ENCODE measurements at places on chromosomes 5 and 9.

DNA sequence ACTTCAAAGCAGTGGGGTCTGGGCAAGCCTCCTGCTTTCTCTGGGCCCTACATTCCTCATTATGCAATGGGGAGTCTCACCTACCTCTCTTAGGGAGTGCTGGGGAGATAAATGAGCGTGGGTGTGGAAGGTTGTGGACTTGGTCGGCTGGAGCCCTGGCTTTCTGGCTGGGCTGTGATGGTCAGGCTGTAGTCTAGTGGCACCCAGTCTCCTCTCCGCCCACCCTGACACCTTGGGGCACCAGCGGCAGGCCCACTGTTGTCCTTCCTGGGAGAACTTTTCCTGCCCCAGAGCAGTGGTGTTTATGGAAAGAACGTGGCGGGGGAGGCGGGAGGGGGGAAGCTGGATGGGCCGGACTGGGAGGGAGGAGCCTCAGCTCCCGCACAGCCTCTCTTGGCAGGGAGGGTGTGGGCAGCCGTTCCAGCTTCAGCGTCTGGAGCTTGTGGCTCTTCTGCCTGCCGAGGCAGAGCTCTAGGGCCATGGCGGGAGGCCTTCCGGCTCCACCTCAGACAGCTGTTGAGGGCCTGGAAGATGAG lies 4.1 kb downstream of the PTGS1 start:
- DNase-seq, result no peak

- no peak for DNase-seq
Measured at GRCh38 chr5:65062469-65063083, 293.8 kb downstream of the CWC27 start.

- DNase-seq, result no peak
Measured at GRCh38 chr5:170546282-170546681, 42.5 kb downstream of the KCNIP1 start.

DNA sequence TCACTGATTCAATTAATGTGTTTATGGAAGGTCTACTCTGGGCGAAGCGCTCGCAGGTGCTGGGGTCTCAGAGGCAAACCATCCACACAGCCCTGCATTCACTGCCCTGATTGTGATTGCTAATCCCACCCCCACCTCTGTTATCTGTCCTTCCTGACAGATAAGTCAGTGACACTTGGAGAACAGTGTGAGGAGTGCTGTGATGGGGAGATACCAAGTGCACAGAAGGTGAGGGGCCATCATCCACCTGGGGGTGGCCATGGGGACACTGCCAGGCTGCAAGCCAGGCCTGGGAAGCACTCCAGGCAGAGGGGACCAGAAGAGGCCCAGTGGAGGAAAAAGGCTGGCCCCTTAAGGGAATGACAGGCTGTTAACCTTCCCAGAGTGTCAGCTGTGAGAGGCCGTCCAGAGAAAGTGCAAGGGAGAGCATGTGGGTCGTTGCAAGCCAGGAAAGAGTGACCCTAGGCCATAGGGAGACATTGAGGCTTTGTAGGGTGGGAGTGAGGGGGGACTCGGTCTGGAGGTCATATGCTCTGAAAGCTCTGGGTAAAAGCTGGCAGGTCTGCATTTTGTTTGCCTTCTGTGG lies 18.0 kb downstream of the IL9 start:
- DNase-seq, result no peak

DNA sequence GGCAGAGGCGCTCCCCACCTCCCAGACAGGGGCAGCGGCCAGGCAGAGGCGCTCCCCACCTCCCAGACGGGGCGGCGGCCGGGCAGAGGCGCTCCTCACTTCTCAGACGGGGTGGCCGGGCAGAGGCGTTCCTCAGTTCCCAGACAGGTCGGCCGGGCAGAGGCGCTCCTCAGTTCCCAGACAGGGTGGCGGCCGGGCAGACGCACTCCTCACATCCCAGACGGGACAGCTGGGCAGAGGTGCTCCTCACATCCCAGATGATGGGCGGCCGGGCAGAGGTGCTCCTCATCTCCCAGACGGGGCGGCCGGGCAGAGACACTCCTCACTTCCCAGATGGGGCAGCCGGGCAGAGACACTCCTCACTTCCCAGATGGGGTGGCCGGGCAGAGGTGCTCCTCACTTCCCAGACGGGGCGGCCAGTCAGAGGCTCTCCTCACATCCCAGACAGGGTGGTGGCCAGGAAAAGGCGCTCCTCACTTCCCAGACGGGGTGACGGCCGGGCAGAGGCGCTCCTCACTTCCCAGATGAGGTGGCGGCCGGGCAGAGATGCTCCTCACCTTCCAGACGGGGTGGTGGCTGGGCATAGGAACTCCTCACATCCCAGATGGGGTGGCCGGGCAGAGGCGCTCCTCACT lies 75.1 kb downstream of the CARTPT start:
- DNase-seq, result no peak

DNA sequence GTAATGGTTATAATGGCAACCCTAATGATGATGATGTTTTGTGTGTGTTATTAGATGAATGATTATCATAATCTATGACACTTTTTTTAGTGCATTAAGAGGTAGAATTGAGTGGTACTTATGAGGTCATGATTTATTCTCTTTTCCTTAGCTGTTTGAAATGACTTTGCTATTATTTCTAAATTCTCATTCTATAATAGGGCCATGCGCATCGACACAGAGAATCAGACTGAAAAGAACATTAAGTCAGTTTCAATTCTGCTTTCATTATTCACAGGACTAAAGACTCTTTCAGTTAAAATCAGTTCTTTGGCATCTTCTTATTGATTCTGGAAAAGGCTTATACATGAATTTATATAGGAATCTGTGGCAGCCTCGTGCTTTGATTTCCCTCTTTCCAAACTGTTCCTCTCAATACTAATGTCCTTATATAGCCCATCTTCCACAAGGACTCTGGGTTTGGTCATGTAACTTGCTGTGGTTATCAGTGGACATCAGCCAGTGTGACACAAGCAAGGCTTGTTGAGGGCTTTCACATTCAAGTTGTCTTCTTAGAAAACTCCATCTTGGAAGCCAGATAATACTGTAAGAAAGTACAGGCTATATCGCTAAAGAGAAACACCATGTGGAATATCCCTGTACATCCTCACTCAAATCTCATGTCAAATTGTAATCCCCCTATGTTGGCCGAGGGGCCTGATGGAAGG lies 140.3 kb upstream of the CHD1 start:
- DNase-seq, result no peak

GRCh38 chr5:17477043-17477442 lies 21.0 kb upstream of the TAF11L2 start:
- DNase-seq, result no peak

GRCh38 chr5:107671742-107672210 lies 1.0 kb upstream of the EFNA5 start:
- no peak for DNase-seq

GRCh38 chr5:67214707-67215447 lies 18.3 kb upstream of the CD180 start:
- no peak for DNase-seq

- no peak for DNase-seq
Measured at GRCh38 chr5:135467051-135467625, 15.0 kb upstream of the TIFAB start.

DNA sequence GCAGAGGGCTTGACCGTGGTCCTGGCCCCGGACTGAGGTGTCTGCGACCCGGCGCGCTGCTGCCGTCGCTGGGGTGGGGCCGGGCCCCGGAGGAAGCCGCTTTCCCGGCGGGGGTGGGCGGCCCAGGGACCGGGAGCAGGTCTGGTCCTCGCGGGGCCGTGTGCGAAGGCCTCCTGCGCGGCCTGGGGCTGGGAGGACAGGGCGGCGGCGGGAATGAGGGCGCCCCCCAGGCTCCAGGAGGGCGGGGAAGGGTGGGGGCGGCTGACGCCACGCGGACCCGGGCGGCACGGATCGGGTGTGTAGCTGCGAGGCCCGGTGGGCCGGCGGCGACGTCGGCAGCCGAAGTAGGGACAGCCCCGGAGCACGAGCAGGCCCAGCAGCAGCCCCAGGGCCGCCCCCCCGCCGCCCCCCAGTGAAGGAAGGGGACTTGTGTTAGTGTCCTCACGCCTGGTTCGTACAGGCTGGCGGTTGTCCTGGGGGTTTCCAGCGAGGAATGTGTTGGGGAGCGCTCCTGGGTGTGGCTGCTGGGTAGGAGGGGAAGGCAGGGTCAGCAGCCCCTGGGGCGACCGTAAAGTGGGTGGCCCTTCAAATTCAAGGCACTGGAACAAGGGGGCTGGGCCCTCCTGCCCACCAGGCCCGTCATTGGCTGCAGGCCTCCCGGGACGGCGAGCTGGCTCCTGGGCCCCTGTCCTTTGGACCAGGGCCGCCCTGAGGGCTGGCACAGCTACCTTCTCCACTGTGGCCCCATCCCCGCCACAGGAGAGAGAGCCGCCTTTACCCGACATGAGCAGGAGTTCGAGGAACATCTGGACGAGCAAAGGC lies 597 bp upstream of the TMEM250 start:
- DNase-seq, result no peak

DNA sequence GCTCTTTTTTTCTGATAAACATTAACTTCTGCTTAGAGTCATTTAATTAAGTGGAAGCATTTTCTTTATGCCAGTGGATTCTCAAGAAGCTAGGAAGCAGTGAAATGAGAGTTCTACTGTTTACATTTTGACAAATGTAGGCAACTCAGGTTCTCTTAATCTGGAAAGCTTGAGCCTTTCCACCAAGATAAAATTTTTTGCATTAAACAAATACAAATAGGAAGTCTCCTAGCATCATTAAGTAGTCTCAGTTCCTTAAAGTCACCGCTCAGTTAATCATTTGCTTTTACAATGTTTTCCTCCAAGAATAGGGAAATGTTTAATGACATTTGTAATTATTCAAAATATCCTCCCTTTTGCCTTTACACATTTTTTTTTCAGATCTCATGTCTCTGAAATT lies 290.4 kb upstream of the PDE4D start:
- no peak for DNase-seq

DNA sequence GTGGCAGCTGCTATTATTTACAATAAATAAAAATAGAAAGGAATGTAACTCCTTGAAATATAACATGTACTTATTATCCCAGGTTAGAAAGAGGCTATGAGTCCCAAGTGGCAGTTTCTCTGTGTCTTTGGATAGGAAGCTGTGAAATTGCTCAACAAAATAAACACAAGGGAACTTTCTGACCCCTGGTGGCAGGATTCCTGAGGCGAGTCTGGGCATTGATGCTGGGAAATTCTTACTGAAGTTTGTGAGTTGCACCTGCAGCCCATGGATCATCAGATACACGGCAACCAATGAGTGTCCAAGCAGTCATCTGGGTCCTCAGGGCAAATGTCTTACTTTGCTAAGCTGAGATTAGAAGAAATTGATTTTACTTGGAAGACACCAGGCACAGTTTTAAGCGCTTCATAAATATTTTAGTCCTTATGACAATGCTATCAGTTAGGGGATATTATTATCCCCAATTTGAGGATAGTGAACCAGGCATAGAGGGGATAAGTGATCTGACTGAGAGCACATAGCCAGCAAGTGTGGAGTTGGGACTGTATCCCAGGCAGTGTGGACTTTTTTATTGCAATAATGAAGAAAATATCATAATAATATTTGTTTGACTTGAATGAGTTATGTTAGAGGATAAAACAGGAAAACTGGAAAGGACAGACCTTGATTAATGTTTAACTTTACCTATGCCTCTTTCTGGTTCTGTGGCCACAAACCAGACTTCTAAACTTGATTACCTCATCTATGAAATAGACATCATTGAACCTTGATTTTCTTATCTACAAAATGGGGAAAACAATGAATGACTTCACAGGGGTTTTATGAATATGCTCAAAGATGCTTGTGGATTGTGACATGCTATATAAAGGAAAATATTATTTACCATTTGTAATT lies 265.5 kb upstream of the ADAMTSL1 start:
- DNase-seq, result no peak

DNA sequence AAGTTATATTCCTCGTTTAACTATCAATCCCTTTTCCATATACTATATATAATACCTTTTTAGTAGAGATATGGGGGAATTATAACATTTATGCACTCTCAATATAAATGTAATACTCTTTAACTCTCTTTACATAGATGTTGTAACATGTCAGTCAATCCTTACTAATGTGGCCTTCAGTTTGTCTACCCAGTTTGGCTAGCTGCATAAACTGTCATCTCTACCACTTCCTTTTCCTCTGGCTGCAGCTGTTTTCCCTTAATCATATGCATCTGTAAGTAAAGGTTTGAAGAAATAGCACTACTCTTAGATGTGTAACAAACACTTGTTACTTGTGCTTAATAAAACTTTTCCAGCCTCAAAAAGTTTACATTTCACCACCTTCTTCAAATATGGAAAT lies 13.4 kb downstream of the ABHD17B start:
- no peak for DNase-seq

GRCh38 chr9:35556776-35557175 lies 48.3 kb upstream of the TESK1 start:
- no peak for DNase-seq

GRCh38 chr5:38755181-38755580 lies 90.6 kb upstream of the OSMR start:
- DNase-seq, result no peak

DNA sequence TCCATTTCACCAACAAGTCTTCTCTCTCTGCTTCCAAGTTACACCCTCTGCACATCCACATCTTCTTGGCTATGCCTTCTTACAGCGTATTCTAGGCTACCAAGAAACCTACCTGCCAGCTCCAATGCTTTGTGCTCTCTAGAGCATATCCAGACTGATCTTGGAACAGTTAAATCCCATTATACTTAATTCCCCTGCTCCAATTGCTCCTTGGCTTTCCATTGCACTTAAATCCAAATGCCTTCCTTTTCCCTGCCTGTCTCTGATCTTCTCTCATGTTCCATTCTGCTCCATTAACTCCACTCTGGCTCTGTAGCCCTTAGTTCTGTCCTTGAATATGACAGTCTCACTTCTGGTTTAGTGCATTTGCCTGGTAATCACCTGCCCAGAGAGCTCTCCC lies 322.4 kb downstream of the LRRC70 start:
- no peak for DNase-seq

GRCh38 chr5:95590880-95591279 lies 29.0 kb upstream of the GPR150 start:
- no peak for DNase-seq

- no peak for DNase-seq
Measured at GRCh38 chr5:109836280-109836679, 146.6 kb downstream of the MAN2A1 start.

GRCh38 chr9:120650352-120650751 lies 63.9 kb downstream of the MEGF9 start:
- DNase-seq, result no peak

DNA sequence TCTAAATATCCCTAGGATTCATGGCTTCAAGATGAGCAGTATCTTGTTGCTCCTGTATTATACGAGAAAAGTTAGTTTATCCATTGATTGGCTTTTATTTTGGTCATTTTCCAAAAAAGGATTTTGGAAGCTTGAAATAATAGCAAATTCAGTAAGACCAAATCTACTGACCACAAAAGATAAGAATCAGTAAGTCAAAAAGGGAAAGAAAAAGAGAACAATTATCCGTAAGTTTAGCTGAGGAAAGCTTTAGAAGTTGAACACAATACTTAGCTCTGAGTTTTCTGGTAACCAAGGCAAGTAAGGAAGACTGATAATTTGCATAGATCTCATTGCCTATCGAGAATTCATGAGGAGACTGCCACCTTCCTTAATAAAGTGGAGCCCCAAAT lies 9.1 kb downstream of the TGFBR1 start:
- no peak for DNase-seq
